ENCODE measurements at places on chromosomes 11 and 22.

- no peak for DNase-seq
These were observed 88.2 kb downstream of the FCHSD2 start for GRCh38 chr11:73053964-73054363.

GRCh38 chr11:79196950-79197349 lies 243.9 kb downstream of the TENM4 start:
- DNase-seq = no peak

DNA sequence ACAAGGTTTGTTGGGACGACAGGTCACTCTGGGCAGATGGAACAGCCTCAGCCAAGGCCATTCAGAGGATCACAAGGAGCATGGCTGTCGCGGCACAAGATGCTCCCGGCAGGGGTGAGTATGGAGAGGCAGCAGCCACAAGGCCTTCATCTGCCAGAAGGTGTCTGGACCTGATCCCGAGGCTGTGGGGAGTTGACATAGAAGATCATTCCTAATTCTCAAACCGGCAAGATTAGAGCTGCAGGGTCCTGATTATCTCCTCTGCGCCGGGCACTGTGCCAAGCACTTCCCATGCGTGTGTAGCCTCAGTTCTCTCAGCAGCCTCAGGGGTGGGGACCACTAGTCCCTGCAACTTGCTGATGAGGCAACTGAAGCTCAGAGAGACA lies 32.3 kb upstream of the RFPL3 start:
- no peak for DNase-seq

DNA sequence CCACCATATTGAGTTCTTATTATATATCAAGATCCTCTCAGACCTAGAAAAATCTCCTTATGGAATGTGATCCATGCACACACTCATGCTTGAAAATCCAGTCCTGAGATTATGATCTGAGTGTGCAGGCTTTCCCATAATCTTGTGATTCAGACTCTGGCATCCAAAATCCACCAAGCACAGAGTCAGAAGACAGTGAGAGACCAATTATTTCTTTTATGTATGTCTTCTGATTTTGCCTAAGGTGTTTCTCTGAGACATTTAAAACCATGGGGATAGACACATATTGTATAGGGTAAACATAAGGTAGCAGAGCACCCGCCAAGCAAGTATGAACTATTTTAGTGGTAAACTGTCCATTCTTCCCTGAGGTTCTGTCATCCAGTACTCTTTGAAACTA lies 52.0 kb upstream of the MMP13 start:
- no peak for DNase-seq

GRCh38 chr11:125892071-125892470 lies 4.6 kb downstream of the HYLS1 start:
- no peak for DNase-seq

GRCh38 chr11:57512646-57513451 lies 2.7 kb downstream of the SLC43A1 start:
- DNase-seq = no peak

DNA sequence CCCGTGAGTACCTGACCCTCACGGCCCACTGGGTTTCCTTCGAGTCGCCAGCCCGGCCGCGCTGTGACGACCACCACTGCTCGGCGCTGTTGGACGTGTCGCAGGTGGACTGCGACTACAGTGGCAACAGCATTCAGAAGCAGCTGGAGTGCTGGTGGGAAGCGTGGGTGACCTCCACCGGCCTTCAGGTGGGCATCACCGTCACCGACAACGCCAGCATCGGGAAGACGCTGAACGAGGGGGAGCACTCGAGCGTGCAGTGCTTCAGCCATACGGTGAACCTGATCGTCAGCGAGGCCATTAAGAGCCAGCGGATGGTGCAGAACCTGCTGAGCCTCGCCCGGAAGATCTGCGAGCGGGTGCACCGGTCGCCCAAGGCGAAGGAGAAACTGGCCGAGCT lies 32.2 kb downstream of the ZBED4 start:
- DNase-seq = no peak

DNA sequence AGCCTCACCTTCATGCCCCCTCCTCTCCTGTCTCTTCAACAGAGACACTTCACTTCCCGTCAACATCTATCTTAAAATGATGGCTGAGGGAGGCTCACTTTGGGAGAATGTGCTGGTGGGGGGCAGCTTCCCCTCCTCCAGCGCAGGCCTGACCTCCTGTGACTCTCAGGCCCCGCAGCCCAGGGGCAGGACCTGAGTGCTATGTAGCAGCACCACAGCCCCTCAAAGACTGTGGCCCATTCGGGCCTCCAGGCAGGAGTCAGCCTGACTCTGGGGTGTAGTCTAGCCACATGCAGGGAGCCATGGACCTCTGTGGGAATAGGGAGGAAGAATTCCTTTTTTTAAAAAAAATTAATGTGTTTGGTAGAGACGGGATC lies 43.7 kb downstream of the DKK3 start:
- no peak for DNase-seq

DNA sequence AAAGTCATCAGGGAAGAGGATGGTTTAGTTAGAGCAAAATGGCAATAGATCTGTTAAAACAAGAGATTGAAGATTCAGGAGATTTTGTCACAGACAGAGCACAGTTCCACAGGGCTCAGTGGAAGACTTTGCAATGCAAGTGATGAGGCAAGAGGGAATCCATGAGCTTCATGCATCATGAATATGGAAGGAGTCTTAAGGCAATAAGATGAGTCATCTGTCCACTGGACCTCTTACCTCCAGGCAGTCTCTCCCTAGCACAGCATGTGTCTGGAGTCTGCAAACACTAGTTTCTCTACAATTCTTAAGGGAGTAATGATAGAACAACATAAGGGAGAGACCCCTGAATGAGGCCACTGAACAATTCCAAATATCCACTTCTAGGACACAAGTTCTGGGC lies 245.7 kb downstream of the NXPE2 start:
- DNase-seq = no peak

DNA sequence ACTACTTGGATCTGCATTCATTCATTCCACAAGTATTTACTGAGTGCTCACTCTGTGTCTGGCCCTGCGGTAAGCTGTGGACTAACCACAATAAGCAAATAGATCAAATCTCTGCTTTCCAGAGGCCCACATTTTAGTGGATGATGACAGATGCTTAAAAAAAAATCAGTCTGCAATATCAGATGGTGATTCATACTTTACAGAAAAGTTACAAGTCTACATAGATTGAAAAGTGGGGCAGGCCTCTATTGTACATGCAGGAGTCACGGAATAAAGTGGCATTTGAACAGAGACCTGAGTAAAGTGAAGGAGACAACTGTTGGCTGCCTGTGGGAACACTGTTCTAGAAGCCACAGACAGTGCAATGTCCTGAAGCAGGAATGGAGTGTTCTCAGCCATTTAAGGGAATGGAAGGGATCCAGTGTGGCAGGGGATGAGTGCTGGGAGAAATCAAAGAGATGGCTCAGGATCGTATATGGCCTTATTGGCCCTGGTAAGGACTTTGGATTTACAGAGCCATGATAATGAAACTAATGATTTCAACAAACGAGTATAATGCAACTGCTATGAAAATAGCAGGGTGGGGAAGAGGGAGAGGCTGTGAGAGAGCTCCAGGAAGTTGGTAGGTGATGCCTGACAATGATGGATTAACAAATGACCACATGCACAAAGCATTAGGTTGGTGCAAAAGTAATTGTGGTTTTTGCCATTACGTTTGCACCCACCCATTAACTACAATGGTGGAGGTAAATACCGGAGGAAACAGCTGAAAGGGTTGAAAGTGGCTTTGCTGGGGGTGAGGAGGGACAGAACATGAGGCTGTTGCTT lies 31.1 kb downstream of the TMEM45B start:
- DNase-seq = no peak

GRCh38 chr22:38246692-38247091 lies 26.1 kb downstream of the TMEM184B start:
- DNase-seq = no peak

DNA sequence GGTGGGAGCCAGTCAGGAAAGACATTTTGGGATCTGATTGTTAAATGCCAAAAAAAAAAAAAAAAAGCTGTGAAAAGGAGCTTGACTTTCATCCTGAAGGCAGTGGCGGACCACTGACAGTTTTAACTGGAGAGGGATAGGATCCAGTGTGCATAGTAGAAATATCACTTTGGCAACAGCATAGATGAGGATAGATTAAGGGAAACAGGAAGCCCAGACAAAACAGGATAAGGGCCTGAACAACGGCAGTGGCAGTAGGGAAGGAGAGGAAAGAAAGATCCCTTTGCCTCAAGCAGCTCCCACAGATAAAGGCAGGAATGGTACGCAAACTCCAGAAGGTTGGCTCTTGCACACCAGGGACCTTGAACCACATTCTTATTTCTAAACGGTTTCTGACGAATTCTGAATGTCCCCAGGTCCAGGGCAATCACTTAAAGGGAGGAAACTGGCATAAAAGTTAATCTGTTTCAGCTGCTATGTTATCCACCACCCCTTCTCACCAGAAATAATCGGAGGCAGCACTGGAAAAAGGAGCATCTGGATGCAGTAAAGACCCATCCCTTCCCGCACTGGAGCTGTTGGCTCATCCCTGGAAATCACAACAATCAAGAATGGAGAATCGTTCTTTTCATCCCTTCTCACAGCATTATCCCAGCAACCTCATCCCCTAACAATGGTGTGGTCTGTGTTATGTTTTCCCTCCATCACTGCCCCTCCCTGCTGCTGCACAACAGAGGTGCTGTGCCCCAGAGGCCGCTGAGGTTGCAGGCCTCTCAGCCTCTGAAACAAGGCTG lies 99.1 kb downstream of the GAB2 start:
- DNase-seq = no peak

DNA sequence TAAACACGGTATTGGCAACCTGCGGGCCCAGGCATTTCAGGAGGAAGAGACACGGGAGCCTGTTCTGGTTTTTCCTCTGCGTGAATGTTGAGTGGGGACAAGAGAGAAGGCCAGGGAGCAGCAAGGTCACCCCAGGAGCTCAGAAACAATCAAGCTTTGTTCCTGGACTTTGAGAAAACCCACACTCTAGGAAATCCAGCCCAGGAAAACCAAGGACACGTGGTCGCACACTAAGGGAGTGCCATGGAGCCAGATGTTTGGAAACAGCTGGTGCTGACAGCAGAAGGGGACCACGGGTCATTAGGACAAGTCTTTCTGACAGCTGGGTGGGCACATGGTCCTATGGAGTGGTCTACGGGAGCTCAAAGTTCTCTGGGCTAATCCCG lies 44.1 kb downstream of the MYH9 start:
- no peak for DNase-seq

Data from ELF-1 (cell line).